ENCODE measurements at places on chromosomes 2 and 18.
A peak's percentile ranks its signal among the peaks of the same experiment; 100 is the strongest.

- no peak for DNase-seq
These were observed at the start of gene ACMSD for GRCh38 chr2:134838143-134838620. TSS of gene ACMSD (plus strand) at chr2:134838616. CDS start at chr2:134838683, 67 bp downstream.

DNA sequence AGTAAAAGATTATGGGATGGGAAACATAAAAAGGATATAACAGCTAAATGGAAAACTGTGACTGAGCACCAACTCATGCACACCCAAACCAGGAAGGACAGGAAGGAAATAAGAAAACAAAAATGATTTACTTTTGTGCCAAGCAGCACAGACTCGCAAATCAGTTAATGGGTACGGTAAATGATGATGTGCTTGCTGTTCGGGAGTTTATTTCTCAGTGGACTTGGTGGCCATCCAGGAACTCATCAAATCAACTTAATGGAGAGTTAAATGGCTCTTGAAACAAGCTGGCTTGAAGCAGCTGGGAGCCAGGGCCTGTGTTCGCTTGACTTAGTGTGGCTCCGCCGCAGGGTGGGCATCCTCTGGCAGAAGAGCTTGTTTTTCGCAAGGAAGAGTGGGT is 36.2 kb downstream of the MTCL1 start:
- no peak for DNase-seq

- DNase-seq = peak; percentile 73
These were observed 17.0 kb upstream of the CD8A start for GRCh38 chr2:86807468-86808275.

- DNase-seq = no peak
These were observed 2.2 kb downstream of the PSD4 start for GRCh38 chr2:113175736-113176695.

- no peak for DNase-seq
These were observed 75.3 kb downstream of the MBD2 start for GRCh38 chr18:54149078-54149697.

GRCh38 chr18:21265971-21266673 is 24.1 kb downstream of the GREB1L start:
- peak; percentile 48 for DNase-seq

DNA sequence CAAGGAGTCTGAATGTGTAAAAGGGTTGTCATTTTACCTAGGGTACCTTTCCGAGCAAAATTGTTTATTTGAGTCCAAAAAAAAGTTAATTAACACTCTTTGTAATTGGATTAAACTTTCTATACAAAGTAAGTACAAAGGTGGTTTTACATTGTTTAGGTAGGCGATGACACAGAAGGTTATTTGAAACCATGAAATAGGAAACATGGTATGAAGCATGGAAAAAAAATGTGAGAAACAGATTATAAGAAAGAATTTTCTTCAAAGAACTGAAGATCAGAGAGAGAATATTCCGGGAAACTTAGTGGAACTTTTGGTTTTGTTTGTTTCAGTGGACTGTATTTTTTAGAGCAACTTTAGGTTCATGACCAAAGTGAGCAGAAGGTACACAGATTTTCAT is 32.7 kb downstream of the CARF start:
- no peak for DNase-seq

GRCh38 chr2:86256982-86257381 is 57.7 kb downstream of the MRPL35 start:
- no peak for DNase-seq

GRCh38 chr2:117359266-117359914 is 455.1 kb upstream of the DDX18 start:
- no peak for DNase-seq

DNA sequence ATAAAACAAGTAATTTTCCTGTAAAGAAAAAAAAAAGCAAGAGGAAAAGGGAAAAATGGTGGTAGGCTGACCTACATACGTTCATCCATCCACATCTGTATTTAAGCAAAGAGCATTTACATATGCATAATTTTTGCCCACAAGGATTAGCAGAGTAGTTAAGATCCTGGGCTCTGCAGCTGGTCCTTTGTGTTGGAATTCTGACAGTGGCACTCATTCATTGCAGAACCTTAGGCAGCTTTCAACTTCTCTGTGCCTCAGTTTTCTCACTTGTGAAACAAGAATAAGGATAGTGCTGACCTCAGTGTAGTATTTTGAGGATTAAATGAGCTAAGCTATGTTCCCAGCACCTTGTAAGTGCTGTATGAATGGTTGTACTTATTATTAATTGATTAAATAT is 211.3 kb downstream of the ARL4C start:
- DNase-seq = peak; percentile 39

- DNase-seq = no peak
These were observed 481.0 kb upstream of the CDH2 start for GRCh38 chr18:28657961-28658360.

GRCh38 chr18:21513741-21514140 is 86.8 kb downstream of the ESCO1 start:
- no peak for DNase-seq

DNA sequence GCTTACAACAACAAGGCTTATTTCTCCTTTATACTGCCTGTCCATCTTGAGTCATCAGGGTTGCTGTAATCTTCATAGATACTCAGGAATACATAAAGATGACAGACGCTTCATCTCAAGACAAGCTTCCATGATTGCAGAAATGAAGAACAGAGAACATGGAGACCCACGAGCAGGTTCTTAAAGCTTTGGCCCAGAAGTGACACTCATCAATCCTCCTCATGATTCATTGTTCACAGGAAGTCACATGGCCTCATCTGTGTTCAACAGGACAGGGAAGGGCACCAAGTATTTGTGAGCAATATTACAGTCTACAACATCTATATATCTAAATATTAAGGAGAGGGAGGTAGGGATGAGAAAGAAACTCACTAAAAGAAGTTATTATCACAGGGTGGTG is 36.5 kb upstream of the PGAP1 start:
- DNase-seq = no peak

GRCh38 chr2:111617299-111618225 is 266.4 kb downstream of the ANAPC1 start:
- no peak for DNase-seq

- no peak for DNase-seq
These were observed 209.9 kb upstream of the TRIB2 start for GRCh38 chr2:12506846-12507245.

DNA sequence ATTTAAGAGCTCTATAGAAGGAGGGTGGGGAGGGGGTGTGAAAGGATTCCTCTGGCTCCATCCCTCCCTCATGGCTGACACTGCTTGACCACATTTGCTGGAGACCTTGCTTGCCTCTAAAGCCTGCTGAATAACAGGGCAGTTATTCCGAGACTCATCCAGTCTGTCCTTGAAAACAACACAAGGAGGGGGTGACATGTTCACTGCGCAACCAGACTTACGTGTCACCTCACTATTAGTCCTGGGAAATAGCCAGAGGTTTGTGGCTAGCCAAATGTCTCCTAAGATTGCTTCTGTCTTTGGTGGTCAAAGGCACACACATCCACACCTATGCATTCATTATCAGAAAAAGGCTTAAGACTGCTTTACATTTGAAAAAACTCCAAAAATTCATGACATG is 256.2 kb upstream of the SKOR2 start:
- no peak for DNase-seq

GRCh38 chr2:67476809-67477790 is 80.0 kb downstream of the ETAA1 start:
- DNase-seq = peak; percentile 19
